ENCODE measurements at places on chromosomes 5 and 9. TPM values are rescaled to one million over a fixed set of nuclear protein-coding genes. Genes with fewer than 3 reads are reported as not detected.

Gene SLF1
- 8.5 TPM for total RNA-seq

DNA sequence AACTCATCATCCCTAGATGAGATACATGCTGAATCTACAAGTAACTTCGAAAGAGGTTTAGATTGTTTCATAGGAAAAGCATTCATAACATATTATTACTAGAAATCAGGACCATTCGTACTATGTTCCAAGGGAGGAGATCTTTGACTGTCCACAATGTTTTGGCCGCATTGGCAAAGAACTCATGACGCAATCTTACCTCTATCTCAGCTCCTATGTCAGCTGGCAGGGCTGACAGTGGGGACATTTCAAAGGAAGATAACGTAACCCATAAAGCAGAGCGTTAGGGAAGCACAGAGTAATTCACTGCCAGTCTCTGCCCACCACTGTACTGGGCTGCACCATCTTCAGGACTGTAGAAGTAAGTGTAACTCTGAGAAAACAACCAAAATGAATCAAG, 69.7 kb downstream of the EFNA5 start:
- no peak overlapping the region for H3K4me3 ChIP-seq
- peaks cover 8% of the 10 kb centered on the region for H3K4me1 ChIP-seq
- no peaks in the 10 kb centered on the region for H3K36me3 ChIP-seq
- DNase-seq, result no peak
- H3K27ac ChIP-seq, result no peak overlapping the region
- no peaks in the 10 kb centered on the region for H3K27me3 ChIP-seq

Gene F2RL2
- total RNA-seq, result 10.2 TPM

Gene SLC6A19
- total RNA-seq, result not detected

Gene SPINK7
- total RNA-seq, result not detected

Gene TDRD7
- total RNA-seq, result 11.2 TPM

- no peaks in the 10 kb centered on the region for H3K4me1 ChIP-seq
- no peak overlapping the region for H3K4me3 ChIP-seq
- no peaks in the 10 kb centered on the region for H3K27me3 ChIP-seq
- H3K27ac ChIP-seq, result no peak overlapping the region
Observed at GRCh38 chr5:1732945-1733344, 66.7 kb downstream of the MRPL36 start.

DNA sequence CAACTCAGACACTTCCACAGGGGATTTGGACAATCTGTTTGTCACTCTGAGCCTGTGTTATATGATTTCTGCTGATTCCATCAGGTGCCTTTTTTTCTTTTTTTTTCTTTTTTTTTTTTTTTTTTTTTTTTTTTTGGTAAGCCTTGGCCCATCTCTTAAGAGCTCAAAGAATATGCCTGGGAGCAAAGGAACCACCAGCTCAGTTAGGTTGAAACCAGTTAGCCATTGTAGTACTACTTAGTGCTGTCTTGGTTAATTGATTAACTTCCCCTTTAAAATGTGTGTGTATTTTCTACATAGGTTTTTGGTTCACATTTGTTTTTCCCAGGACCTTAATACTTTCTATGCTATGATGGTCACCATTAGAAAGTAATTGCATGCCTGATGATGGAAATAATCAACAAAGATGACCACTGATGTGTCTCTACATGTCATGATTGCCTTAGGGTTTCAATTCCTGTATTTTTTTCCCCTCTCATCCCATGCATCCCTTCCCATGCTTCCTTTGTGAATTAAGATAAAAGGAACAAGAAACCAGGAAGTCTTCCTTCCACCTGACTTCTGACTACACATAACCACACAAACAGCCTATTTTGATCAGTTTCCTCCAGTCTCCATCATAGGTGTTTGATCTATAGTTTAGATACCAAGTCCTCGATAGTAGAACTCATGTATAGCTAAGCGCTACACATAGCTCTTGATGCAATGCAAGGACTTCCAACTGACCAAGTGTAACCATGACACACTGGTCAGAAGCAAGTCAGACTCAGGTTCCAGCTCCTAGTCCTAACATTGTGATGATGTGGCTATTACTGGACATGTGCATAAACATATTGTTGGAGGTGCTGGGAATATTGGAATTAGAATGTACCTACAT, 306.1 kb downstream of the EFNA5 start:
- no peak for DNase-seq
- no peak overlapping the region for H3K27ac ChIP-seq
- H3K4me3 ChIP-seq, result no peak overlapping the region
- H3K27me3 ChIP-seq, result no peaks in the 10 kb centered on the region
- H3K4me1 ChIP-seq, result peaks cover 3% of the 10 kb centered on the region

DNA sequence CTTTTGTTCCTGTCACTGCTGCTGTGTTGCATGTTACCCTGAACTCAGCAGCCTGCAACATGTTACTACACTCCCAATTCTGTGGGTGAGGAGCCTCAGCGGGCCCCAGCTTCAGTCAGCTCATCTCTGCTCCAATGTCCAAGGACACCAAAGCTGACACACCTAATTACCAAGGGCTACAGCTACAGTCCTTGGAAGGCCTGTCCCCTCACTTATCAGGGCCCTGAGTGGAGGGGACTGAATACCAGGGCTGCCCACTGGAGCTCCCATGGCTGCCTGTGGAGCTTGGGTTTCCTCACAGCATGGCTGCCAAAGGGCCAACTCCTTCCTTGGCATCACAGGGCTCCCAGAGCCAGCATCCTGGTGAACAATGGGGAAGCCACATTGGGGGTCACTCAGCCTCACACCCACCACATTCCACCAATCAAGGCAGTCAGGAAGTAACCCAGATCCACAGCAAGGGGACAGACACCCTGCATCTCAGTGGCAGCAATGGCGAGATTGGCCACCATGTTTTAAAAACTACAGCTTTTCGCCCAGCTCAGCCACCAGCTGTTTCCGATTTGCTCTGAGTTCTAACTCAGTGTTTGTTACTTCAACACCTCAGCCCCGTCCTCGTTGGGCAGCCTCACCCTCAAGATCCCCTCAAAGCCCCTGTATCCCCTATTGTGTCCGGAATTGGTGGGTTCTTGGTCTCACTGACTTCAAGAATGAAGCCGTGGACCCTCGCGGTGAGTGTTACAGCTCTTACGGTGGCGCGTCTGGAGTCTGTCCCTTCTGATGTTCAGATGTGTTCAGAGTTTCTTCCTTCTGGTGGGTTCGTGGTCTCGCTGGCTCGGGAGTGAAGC, 18.9 kb downstream of the SEMA4D start:
- H3K4me3 ChIP-seq, result no peak overlapping the region
- DNase-seq, result no peak
- H3K4me1 ChIP-seq, result peaks cover 25% of the 10 kb centered on the region
- H3K27ac ChIP-seq, result no peak overlapping the region
- no peaks in the 10 kb centered on the region for H3K36me3 ChIP-seq

Gene CA9
- total RNA-seq, result not detected

DNA sequence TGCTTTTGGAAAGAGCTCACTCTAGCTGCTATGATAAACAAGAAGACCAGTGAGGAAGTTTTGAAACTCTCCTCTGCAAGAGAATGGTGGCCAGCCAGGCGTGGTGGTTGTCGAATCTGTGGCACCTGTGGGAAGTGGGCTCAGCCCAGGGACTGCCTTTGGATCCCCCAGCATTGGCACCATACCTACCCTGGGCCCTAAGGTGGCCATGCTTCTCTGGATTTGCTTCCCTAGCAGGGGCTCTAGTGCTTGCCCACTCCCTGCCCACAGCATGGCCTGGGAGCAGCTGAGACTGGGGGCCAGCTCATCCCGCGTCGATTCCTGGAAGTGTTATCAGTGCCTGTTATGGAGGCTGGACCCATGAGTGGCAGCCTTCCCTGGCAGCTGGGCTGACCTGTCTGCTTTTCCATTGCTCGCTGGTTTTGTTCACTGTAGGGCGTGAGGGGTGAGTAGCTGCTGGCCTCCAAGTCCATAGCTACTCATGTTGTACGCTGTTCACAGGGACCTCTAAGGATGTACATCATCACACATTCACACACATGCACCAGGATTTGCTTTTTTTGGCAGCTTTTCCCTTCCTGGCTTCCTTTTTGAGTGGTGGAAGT, 2.3 kb downstream of the SLC22A4 start:
- no peaks in the 10 kb centered on the region for H3K27me3 ChIP-seq
- DNase-seq, result peak; percentile 98
- H3K4me3 ChIP-seq, result no peak overlapping the region
- peak overlapping the region; percentile 93 for H3K27ac ChIP-seq
- peaks cover 25% of the 10 kb centered on the region for H3K4me1 ChIP-seq
- no peaks in the 10 kb centered on the region for H3K36me3 ChIP-seq

DNA sequence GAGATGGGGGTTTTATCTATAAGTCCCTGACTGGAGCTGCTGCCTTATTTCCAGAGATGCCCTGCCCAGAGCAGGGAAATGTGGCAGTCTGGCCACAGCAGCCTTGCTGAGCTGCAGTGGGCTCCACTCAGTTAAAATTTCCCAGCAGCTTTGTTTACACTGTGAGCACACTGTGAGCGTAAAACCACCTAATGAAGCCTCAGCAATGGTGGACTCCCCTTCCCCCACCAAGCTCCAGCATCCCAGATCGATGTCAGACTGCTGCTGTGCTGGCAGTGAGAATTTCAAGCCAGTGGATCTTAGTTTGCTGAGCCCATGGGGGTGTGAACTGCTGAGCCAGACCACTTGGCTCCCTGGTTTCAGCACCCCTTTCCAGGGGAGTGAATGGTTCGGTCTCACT, 208.7 kb upstream of the RAI14 start:
- H3K27ac ChIP-seq, result no peak overlapping the region
- H3K4me1 ChIP-seq, result no peaks in the 10 kb centered on the region
- H3K4me3 ChIP-seq, result no peak overlapping the region
- no peaks in the 10 kb centered on the region for H3K36me3 ChIP-seq
